Activated CD8-positive, alpha-beta T cell treated with anti-CD3 and anti-CD28 coated beads for 36 hours (primary cell): ENCODE measurements at places on chromosomes 7 and 10.
A peak's percentile ranks its signal among the peaks of the same experiment; 100 is the strongest.

DNA sequence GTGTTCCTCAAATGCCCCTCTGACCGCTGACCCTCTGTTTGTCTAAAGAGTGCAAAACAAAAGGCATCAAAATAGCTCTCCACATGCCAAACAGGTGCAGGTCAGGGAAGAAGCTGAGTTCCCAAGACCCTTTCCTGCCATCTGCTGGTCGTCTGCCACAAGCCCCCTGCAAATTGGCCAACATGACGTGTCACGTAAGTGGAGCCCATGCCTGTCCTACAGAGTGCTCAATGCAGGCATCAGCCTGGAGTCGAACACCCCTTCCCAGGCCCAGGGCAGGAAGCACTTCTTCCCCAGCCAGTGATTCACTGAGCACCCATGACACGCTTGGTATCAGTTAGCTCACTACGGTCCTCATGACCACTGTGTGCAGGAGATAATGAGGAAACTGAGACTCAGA is 14.1 kb downstream of the TMEM72 start:
- peak; percentile 43 for DNase-seq

DNA sequence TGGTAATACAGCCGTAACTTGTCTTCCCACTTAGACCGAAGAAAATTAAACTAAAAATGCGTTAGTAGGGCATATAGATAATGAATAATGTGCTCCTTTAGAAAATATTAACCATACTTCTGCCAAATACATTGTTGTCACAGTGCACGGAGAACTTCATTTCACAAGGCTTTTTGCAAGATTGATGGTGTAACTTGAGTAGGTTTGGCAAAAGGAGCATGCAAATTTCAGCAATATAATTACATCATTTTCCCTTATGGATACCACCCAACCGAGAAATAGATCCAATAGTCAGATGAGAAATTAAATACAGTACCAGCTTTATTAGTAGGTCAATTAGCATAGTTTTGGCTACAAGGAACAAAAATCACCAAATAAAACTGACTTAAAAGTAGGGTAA is 792.6 kb upstream of the C7orf33 start:
- DNase-seq = no peak

DNA sequence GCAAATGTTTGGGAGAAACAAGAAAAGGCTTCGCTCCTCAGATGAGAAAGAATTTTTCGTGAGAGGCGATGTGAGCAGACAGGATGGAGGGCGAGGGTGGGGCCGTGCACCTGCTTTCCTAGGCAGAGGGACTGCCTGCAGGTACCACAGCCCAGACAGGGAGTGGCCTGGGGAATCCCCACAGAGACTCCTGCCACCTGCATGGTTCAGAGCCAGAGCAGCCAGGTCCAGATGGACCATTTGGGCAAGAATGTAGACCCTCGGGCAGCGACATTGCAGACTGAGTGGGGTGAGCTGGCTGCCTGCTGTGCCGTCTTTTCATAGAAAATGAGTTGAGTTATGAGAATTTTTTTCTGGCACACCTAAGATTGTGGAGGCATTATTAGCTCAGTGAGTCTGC is 216.8 kb downstream of the SNX10 start:
- no peak for DNase-seq

- DNase-seq = no peak
These were observed 112.2 kb downstream of the MYO3A start for GRCh38 chr10:26046073-26046700.

- DNase-seq = no peak
These were observed 285.1 kb downstream of the CCSER2 start for GRCh38 chr10:84613336-84614021.

- no peak for DNase-seq
These were observed 203.5 kb downstream of the USP6NL start for GRCh38 chr10:11407939-11408338.

GRCh38 chr10:97078261-97078937 is 107.4 kb downstream of the SLIT1 start:
- DNase-seq = no peak

GRCh38 chr7:74338366-74339108 is 49.3 kb downstream of the CLIP2 start:
- DNase-seq = peak; percentile 9

GRCh38 chr10:16436367-16436757 is 448 bp upstream of the PTER start:
- DNase-seq = peak; percentile 45
